Stimulated activated CD8-positive, alpha-beta memory T cell treated with anti-CD3 and anti-CD28 coated beads, Interleukin-4, amount 100 ng/mL, for 48 hours (primary cell): ENCODE measurements at places on chromosomes 11 and 22.

DNA sequence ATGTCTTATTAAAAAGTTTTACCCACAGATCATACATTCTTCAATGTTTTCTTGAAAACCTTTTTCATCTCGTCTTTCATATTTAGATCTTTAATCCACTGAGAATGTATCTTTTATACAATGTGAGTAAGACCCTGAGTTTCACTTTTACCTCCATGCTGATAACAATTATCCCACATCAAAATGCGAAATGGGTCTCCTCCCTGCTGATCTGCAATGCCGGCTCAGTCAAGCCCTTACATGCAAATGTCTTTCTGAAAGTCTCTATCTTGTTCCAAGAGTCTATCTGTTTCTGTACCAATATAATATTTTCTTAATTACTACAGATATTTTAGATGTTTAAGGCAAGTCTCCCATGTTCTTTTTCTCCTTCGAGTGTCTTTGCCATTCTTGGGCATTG, 50.9 kb downstream of the CDON start:
- DNase-seq, result no peak

- no peak for DNase-seq
Observed at GRCh38 chr11:118128721-118129470, 23.7 kb downstream of the SCN4B start.

GRCh38 chr11:3950996-3951660, 95.7 kb downstream of the STIM1 start:
- no peak for DNase-seq

DNA sequence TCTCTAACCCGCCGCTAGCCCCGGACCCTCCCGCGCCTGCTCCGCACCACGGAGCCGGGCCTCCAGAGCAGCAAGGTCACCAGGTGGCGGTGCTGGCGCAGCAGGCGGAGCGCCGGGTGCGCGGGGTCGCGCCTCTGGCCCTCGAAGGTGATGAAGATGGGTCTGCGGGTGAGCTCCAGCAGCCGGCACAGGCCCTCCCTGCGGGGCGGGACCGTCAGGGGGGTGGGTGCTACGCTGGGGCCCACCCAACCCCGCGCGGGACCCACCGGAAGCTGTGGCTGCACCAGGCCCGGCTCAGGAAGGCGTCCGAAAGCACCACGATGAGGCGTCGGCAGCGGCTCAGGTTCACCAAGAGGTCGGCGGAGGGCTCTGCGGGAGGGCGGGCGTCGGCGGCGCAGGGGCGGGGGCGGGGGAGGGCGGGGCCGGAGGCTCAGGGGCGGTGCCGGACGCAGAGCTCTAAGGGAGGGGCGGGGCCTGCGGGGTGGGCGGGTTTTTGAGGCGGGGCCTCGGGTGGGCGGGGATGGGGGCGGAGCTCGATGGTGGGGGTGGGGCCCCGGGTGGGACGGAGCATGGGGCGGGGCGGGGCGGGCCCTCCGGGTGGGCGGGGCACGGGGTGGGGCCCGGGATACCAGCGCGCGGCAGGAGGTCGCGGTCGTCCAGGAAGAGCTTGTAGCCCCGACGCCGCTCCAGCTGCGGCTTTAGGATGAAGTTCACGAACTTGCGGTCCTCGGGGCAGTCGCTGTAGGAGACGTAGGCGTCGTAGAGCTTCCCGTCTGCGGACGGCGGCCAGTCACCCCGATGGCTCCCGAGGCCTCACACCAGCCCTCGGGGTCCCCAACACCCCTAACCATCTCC, 7.8 kb downstream of the SIGIRR start:
- peak; percentile 92 for DNase-seq

GRCh38 chr22:50281957-50282356, 11.8 kb upstream of the MAPK11 start:
- no peak for DNase-seq

GRCh38 chr11:48047616-48048015, 67.3 kb downstream of the PTPRJ start:
- no peak for DNase-seq

- DNase-seq, result no peak
Observed at GRCh38 chr11:3958281-3958680, 102.8 kb downstream of the STIM1 start.

- DNase-seq, result no peak
Observed at GRCh38 chr11:60942970-60943565, 8.9 kb downstream of the SLC15A3 start.

GRCh38 chr11:80621871-80622270, 1181.0 kb upstream of the TENM4 start:
- no peak for DNase-seq

DNA sequence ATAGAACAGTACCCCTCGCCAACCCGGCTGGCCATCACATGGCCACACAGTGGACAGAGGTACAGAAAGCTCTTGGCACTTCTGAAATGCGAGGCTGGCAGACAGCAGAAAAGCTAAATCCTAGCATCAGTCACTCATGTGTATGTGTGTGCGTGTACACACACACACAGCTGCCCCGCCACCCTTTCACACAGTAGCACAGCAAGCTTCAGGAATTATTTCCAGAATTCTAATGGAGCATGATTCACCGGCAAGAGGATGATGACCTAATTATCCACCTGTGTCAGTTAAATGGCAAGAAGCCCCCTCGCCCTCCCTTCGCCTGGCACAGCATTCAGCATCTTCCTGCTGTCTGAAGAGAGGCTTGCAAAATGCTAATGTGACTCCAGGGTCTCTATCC, 336.0 kb downstream of the SHANK2 start:
- no peak for DNase-seq

DNA sequence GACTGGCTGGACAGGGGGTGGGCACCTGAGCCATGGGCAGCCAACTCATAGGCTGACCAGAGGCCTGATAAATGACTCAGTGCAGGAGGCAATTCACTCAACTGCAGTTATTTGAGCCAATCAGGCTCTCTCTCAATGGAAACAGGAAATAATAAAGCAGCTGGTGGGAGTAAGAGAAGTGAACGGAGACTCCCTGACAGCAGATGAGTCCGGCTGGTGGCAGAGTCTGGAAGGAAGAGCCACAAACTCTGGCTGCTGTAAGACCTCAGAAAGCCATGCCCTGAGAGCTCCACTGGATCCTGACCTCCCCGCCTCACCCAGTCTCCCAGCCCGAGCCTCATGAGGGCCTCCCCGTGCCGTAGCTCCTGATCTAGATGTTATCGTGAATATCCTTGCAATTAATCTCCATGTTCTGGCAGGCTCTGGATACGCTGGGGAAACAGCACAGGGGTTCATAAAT, 69.8 kb downstream of the TRIM29 start:
- no peak for DNase-seq

DNA sequence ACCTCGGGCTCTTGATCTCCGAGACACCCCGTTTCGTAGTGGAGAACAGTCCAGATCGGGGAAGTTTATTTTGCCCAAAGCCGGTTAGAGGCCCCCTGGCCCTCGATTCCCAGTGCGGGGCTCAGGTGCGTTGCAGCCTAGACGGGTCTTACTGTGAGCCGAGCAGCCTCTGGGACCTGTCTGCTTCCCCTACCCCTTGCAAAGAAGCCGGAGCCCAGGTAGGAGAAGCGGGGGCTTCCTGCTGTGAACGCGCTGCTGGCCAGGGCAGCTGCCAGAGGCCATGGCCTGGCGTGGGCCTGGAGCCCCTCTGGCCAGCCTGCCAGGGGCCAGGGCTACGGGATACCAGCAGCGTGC, 621 bp downstream of the TSPO start:
- no peak for DNase-seq
